Stimulated activated CD8-positive, alpha-beta memory T cell treated with anti-CD3 and anti-CD28 coated beads, Interleukin-4, amount 100 ng/mL, for 1 hour (primary cell): ENCODE measurements at places on chromosomes 5 and 9.

GRCh38 chr9:122217640-122218039 is 11.1 kb downstream of the LHX6 start:
- no peak for DNase-seq

DNA sequence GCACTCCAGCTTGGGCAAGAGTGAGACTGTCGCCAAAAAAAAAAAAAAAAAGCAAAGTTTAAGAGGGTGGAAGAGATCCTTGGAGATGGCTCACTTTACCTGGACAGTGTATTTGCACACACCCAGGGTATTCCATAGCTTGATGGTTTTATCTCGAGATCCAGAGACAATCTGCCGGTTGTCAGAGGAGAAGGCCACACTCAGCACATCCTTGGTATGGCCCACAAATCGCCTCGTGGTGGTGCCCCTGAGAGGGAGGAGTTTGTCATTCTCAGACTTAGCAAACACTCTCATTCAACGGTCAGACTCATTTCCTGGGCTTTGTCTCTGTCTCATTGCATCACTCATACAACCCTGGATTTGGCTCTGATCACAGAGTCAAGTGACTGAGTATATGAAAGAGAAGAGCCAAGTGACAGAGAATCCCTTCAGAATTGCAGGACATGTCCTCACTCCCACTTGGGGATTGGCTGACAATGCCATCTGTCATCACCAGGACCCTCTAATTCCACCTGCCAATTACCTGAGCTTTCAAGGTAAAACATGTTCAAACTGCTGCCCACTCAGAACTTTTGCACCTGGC is 2.2 kb downstream of the RACK1 start:
- DNase-seq: no peak

GRCh38 chr5:14464096-14464495 is 117.5 kb upstream of the OTULINL start:
- no peak for DNase-seq

DNA sequence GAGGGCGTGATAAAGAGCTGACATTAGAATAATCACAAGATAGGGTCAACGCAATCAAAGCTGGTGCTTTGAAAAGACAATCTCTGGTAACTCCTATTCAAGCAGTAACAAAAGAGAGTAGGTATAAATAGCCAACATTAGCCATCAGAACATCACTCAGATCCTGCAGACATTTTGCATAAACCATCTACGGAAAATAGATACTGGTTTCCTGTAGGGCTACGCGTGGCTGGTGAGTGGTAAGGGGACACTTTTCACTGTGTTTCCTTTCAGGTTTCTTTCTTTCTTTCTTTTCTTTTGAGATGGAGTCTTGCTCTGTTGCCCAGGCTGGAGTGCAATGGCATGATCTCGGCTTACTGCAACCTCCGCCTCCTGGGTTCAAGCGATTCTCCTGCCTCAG is 22.3 kb downstream of the TTF1 start:
- no peak for DNase-seq

- DNase-seq: no peak
Measured at GRCh38 chr5:131394128-131394527, 130.3 kb downstream of the CDC42SE2 start.

GRCh38 chr9:81028504-81028903 is 660.8 kb downstream of the TLE1 start:
- DNase-seq: no peak

GRCh38 chr9:23590276-23591000 is 235.6 kb downstream of the ELAVL2 start:
- no peak for DNase-seq

DNA sequence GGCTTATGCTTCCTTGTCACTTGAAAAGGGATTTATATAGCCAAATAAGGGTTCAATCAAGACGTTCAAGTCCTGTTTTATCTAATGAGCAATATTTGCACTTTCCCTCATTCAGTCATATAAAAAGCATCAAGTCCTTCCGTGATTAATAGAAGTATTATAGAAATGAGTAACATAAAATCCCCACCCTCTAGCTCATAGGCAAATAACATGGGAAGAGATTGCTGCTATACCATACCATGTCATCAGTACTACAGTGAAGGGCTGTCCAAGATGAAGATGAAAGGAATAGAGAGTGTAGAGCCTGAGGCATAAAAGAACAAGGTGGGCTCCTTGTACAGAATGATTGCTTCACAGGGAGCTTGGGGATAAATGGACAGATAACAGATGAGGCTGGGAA is 20.4 kb upstream of the PAPPA start:
- DNase-seq: no peak

- DNase-seq: no peak
Measured at GRCh38 chr5:168426007-168426863, 60.0 kb upstream of the RARS1 start.

- no peak for DNase-seq
Measured at GRCh38 chr5:142175461-142176142, 67.0 kb downstream of the NDFIP1 start.

GRCh38 chr9:136602193-136602885 is 56.5 kb upstream of the NOTCH1 start:
- DNase-seq: no peak

GRCh38 chr5:169074839-169075238 is 226.1 kb downstream of the SLIT3 start:
- DNase-seq: no peak

GRCh38 chr9:134561427-134562145 is 80.0 kb upstream of the COL5A1 start:
- no peak for DNase-seq

- no peak for DNase-seq
Measured at GRCh38 chr9:132998831-132999635, 20.5 kb downstream of the GFI1B start.

DNA sequence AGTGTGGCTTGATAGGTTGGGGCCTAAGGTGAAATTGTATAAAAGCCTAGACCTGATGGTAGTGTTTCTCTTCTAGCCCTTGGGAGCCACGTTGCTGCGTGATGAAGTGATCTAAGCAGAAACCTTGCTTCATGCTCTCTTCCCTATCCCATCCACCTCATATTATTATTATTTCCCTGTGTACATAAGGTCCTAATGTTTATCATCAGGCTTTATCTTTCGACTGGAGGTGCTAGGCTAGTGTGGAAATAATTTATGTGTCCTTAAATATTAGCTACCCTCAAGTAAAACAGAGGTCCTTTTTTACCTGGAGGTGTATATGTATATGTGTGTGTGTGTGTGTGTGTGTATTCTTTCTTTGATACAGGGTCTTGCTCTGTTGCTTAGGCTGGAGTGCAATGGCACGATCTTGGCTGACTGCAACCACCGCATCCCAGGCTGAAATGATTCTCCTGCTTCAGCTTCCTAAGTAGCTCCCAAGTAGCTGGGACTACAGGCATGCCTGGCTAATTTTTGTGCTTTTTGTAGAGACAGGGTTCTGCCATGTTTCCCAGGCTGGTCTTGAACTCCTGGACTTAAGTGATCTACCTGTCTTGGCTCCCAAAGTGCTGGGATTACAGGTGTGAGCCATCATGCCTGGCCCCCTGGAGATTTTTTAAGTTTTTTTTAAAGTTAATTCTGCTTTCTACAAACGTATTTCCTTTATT is 3.7 kb downstream of the UGCG start:
- no peak for DNase-seq

- DNase-seq: no peak
Measured at GRCh38 chr5:146051678-146052077, 53.7 kb downstream of the PLAC8L1 start.

- DNase-seq: no peak
Measured at GRCh38 chr9:110260911-110261310, 4.6 kb upstream of the TXN start.

GRCh38 chr5:87081511-87082372 is 185.9 kb upstream of the RASA1 start:
- DNase-seq: peak; percentile 19

DNA sequence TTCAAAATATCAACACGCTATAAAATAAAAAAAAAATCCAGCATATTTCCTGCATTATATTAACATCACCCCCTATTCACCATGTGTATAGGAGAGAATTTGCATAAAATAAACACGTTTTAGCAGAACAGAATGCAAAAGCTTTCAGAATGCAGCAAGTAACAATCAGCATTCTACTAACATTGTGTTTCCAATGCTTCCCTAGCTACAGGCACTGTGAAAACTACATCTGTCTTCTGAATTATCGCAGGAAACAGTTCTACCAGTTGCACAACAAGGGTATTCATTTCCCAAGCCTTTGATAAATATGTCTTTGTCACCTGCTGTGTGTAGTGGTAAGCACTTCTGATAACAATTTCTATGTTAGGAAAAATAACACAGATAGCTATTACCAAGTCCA is 1015.8 kb downstream of the CDH18 start:
- DNase-seq: no peak
